Activated T-helper 2 cell treated with anti-CD3 and anti-CD28 coated beads, Interferon-gamma antibody, Interleukin-2, Interleukin-4, amounts not matched to agents 10 μg/mL and 5 μg/mL and 100 μg/mL, durations not matched to agents 14 hours and 24 hours and 36 hours (primary cell): ENCODE measurements at places on chromosomes 5 and 9. TPM values are rescaled to one million over a fixed set of nuclear protein-coding genes. Genes with fewer than 3 reads are reported as not detected.
A peak's percentile ranks its signal among the peaks of the same experiment; 100 is the strongest.

DNA sequence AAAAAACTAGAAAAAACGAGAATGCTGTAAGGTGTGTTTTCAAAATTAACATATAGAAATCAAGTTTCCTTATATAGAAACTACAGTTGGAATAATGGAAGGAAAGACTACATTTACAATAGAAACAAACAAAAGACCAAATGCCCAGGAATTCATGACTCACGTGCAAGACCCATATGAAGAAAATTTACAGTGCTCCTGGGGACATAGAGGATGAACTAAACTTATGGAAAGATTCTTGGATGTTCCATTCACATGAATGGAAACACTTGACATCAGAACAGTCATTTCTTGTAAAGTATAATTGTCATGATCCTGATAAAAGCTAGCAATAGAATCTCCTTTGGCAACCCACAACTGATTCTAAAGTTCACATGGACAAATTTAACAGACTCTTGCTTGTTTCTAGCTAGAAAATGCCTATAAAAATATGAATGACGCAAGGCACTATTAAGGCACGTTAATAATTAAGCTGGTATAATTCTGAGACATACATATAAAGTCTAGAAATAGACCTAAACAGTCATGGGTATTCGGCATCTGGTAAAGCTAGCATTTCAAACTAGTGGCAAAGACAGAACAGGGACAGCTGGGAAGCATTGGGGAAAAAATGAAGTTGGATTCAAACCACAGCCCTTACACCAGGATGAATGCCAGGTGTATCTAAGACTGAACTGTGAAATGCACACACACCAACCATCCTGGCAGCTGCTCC is 5.1 kb upstream of the ZFP62 start:
- DNase-seq = no peak
- H3K4me1 ChIP-seq = peaks cover 4% of the 10 kb centered on the region
- no peaks in the 10 kb centered on the region for H3K36me3 ChIP-seq
- no peak overlapping the region for H3K27ac ChIP-seq
- peaks cover 26% of the 10 kb centered on the region for H3K27me3 ChIP-seq

Gene GRM6
- not detected in 2 replicates for total RNA-seq

- DNase-seq = no peak
- no peaks in the 10 kb centered on the region for H3K27me3 ChIP-seq
- peaks cover 61% of the 10 kb centered on the region for H3K36me3 ChIP-seq
- H3K27ac ChIP-seq = no peak overlapping the region
Measured at GRCh38 chr5:134171972-134172371, 4.8 kb downstream of the SKP1 start.

GRCh38 chr9:70488793-70489105 is 74.3 kb upstream of the KLF9 start:
- H3K27ac ChIP-seq = no peak overlapping the region
- peaks cover 7% of the 10 kb centered on the region for H3K4me1 ChIP-seq
- no peak overlapping the region for H3K4me3 ChIP-seq
- no peaks in the 10 kb centered on the region for H3K36me3 ChIP-seq
- DNase-seq = no peak

DNA sequence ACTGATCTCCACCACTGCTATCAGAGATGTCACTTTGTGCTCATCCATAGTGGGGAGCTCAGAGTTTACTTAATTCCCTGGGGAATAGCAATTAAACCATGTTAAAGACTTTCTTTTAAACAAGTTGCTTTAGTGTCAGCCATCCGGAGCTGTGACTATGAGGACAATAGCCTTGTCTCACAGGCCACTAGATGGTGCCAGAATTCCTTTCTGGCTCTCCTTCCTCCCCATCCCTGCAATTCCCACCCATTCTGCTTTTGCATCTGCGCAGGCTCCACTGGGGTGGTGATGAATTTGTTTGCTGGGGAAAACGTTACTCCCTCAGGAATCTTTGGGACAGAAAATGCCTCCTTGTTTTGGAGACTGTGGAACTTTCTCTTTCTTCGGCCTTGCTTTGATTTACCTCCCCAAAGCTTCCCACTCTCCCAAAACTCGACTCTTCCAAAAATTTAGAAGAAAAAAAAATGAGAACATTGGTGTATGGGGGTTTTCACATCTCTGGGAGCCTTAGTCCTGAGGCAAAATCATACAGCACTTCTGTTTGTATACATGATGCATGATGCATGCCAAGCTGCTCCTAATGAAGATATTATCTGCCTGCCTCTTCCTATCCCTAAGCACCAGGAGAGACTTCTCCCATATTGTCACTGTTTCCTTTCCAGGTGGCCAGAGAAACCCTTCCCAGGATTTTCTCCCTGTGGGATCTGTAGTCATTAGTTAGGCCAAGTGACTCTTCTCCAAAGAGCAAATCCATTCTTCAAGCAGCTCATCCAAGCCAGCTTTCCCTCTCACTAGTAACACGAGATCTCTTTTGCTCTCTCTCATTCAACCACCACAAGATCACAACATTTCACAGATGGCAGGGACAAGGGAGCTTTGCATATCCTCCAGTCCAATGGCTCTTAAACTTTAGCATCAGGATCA is 466.1 kb downstream of the TLR4 start:
- no peaks in the 10 kb centered on the region for H3K4me1 ChIP-seq
- no peak overlapping the region for H3K4me3 ChIP-seq
- no peak for DNase-seq
- no peaks in the 10 kb centered on the region for H3K36me3 ChIP-seq

DNA sequence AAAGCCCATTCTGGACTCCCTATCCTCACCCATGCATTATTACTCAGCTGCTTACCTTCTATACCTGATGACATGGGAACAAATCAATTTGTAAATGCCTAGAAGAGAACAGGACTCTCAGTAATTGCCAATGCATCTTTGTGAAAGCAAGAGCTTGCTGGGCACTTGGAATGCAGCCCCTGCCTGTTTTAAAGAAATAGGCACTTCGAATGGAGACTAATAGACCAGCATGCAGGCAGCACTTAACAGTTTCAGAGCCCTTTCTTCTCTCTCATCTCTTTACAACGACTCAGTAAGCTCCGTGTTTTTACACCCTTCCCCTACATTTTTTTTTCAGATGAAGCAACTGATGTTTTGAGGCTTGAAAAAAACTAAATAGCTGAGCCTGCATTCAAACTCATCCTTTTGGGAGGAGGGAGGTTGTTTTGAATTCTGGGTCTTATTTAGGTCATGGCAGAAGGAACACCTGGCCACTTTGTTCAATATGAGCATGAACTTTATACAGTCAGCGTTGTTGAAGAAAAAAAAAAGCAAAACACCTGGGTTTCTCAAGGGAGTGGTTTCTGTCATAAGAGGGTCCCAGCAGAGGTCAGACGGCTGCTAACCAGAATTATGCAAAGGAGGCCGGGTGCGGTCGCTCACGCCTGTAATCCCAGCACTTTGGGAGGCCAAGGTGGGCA is 34.6 kb upstream of the WHRN start:
- H3K36me3 ChIP-seq = no peaks in the 10 kb centered on the region
- no peak for DNase-seq
- no peak overlapping the region for H3K4me3 ChIP-seq
- H3K27ac ChIP-seq = no peak overlapping the region
- no peaks in the 10 kb centered on the region for H3K4me1 ChIP-seq

DNA sequence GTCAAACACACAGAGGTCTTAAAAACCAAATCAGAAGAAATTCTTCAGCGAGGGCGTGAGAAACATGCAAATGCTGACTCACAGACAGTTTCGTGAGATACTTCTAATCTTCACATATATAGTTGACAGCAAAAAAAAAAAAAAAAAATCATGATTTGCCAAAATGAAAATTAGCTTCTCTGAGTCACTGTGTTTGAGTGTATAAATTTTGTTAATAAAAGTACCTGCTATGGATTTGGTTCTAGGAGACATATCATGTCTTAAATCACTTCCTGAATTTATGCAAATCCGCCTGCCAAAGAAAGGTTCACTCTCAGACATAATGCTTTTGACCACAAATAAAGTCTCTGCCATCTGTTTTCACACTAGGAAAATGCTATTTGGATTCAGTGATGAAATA is 114.3 kb downstream of the SLC1A3 start:
- H3K36me3 ChIP-seq = peaks cover 3% of the 10 kb centered on the region
- no peak for DNase-seq
- no peak overlapping the region for H3K27ac ChIP-seq

- H3K4me3 ChIP-seq = no peak overlapping the region
- H3K36me3 ChIP-seq = no peaks in the 10 kb centered on the region
- peaks cover 4% of the 10 kb centered on the region for H3K27me3 ChIP-seq
- DNase-seq = no peak
Measured at GRCh38 chr9:77587042-77587441, 61.1 kb downstream of the GNA14 start.

- H3K4me1 ChIP-seq = peaks cover 68% of the 10 kb centered on the region
- no peaks in the 10 kb centered on the region for H3K36me3 ChIP-seq
- DNase-seq = no peak
- H3K27ac ChIP-seq = no peak overlapping the region
- no peak overlapping the region for H3K4me3 ChIP-seq
- no peaks in the 10 kb centered on the region for H3K27me3 ChIP-seq
Measured at GRCh38 chr9:114991861-114992260, 61.5 kb upstream of the TNFSF8 start.

Gene SPATA31A7
- total RNA-seq = not detected in 2 replicates

DNA sequence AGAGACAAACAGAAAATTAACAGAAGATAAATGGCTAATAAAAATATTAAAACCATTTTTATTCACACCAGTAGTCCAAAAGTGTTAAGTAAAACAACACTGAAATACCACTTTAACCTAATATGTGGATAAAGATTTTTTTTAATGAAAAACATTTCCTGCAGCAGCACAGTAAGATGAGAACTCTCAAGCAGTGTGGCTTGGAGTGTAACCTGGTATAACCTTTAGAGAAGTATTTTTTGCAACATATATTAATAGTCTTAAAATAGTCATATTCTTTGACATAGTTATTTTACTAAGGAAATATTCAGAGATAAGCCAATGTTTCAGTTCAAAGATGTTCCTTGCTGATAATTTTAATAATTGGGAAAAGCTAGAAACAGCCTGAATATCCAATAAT is 644.4 kb downstream of the PDE4D start:
- no peaks in the 10 kb centered on the region for H3K36me3 ChIP-seq
- DNase-seq = no peak
- H3K4me1 ChIP-seq = peaks cover 4% of the 10 kb centered on the region
- H3K27ac ChIP-seq = no peak overlapping the region
- H3K4me3 ChIP-seq = no peak overlapping the region

- no peaks in the 10 kb centered on the region for H3K36me3 ChIP-seq
- H3K4me1 ChIP-seq = no peaks in the 10 kb centered on the region
- H3K27me3 ChIP-seq = no peaks in the 10 kb centered on the region
- H3K27ac ChIP-seq = no peak overlapping the region
- no peak overlapping the region for H3K4me3 ChIP-seq
Measured at GRCh38 chr5:125409234-125409860, 662.9 kb upstream of the ZNF608 start.

DNA sequence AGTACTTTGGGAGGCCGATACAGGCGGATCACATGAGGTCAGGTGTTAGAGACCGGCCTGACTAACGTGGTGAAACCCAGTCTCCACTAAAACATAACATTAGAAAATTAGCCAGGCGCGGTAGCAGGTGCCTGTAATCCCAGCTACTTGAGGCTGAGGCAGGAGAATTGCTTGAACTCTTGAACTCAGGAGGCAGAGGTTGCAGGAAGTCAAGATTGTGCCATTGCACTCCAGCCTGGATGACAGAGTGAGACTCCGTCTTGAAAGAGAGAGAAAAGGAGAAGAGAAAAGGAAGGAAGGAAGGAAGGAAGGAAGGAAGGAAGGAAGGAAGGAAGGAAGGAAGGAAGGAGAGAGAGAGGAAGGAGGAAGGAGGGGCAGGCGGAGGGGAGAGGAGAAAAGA is 45.1 kb downstream of the MYO10 start:
- H3K4me3 ChIP-seq = no peak overlapping the region
- no peak overlapping the region for H3K27ac ChIP-seq
- H3K27me3 ChIP-seq = no peaks in the 10 kb centered on the region
- no peaks in the 10 kb centered on the region for H3K4me1 ChIP-seq

DNA sequence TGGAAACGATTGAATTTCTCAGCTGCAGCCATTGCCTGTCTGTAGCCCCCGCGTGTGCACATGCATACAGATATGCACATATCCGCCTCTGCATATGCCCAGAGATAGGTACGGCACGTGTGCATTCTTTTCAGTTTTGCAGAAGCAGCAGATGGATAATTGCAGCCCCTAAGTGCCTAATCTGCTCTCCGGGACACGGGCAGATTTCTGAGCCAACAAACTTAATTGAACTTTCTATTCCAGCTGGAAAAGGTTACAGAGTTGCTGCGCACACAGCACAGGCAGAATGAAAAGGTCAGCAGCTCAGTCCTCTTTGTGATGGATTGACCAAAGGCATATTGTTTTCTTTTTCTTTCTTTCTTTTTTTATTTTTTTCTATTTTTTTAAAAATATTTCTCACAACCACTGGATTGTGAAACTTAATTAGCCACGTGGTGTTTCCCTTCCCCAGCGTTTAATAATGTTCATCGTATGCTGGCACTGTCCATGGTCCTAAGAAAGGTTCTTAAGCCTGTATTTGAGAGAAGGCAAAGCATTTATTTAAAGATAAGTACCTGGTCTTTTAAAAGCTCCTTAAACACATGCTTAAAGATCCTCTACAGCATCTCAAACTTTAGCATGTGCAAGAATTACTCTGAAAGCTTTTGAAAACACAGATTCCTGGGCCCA is 270.2 kb upstream of the BRINP1 start:
- H3K27me3 ChIP-seq = no peaks in the 10 kb centered on the region
- no peaks in the 10 kb centered on the region for H3K36me3 ChIP-seq
- H3K27ac ChIP-seq = no peak overlapping the region
- H3K4me3 ChIP-seq = no peak overlapping the region

Gene PDE4D
- 102 and 106 TPM in 2 replicates for total RNA-seq

DNA sequence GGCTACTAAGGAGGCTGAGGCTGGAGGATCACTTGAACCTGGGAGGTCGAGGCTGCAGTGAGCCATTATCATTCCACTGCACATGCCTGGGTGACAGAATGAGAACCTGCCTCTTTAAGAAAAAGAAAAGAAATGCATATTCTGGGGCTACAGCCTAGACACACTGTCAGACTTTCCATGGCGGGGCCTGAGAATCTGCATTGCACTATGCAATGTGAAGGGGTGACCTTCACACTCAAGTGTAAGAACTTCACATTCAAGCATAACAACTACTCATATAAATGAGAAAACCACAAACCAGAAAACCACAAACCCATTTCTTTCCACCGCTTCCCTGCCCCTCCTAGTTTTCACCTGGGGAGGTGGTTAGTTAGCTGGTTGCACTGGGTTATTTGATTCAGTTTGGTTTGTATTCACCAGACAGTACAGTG is 18.0 kb upstream of the FBP2 start:
- H3K27me3 ChIP-seq = peaks cover 38% of the 10 kb centered on the region
- H3K36me3 ChIP-seq = no peaks in the 10 kb centered on the region
- DNase-seq = peak; percentile 14

Gene C5orf58
- total RNA-seq = not detected in 2 replicates

Gene NFIL3
- 191 and 192 TPM in 2 replicates for total RNA-seq
